ENCODE measurements at places on chromosomes 7 and 10. TPM values are rescaled to one million over a fixed set of nuclear protein-coding genes. Genes with fewer than 3 reads are reported as not detected.

GRCh38 chr10:24462291-24462813, 253.4 kb downstream of the KIAA1217 start:
- no peak for DNase-seq

- no peak for DNase-seq
Observed at GRCh38 chr7:79332091-79332490, 121.4 kb downstream of the MAGI2 start.

- no peak for DNase-seq
Observed at GRCh38 chr7:66837007-66837406, 84.0 kb upstream of the TMEM248 start.

DNA sequence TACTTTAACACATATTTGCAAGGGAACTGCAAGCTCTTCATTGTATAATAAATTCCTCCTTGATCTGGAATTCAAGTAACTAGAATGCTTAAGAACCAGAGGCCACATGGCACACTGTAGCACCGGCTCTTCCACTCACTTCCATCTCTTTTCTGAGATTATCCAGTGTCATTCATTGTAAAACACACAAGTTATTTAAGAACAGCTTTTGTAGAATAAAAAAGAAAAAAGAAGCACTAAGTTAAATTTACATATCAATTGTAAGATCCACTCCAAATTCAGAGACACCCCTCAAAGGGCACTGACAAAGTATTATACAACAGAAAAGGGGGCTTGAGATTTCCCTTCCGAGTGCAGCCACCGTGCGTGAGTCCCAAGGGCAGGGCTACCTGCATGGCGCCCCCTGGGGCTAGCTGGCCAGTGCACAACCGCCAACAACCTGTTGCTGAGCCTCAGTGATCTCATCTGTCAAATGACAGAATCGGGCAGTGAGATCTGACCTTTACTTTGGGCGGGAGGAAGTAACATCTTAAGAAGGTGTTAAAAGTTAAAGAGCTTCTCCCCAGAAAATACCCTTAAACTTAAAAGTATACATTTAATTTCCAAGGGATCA, 12.5 kb downstream of the GLI3 start:
- no peak for DNase-seq

DNA sequence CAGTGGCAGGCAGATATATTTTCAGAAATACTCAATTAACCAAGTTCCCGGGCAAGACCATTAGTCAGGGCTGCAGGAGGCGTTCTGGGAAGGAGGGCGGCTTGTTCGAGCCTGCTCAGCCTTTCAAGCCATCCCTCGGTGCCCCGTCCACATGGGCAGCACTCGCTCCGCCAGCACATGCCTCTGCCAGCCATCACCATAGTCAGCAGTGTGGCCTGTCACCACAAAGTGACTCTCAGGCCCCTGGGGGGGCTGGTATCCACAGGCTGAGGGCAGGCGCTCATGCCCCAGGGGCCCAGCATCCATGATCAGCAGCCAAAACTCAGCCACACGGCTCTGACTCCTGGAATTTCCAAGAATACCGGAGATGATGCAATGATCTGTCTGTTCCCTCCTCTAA, 81.9 kb downstream of the CHST15 start:
- DNase-seq = no peak

GRCh38 chr7:142767451-142767850, 3.3 kb upstream of the PRSS2 start:
- DNase-seq = no peak

- DNase-seq = no peak
Observed at GRCh38 chr10:100710151-100710871, 35.1 kb upstream of the PAX2 start.

The SHH gene
- polyA plus RNA-seq = 2.7 TPM
